Right cardiac atrium (tissue), 5 donors: ENCODE measurements at places on chromosomes 16 and 17. TPM values are rescaled to one million over a fixed set of nuclear protein-coding genes. Genes with fewer than 3 reads are reported as not detected.
A peak's percentile ranks its signal among the peaks of the same experiment; 100 is the strongest.

DNA sequence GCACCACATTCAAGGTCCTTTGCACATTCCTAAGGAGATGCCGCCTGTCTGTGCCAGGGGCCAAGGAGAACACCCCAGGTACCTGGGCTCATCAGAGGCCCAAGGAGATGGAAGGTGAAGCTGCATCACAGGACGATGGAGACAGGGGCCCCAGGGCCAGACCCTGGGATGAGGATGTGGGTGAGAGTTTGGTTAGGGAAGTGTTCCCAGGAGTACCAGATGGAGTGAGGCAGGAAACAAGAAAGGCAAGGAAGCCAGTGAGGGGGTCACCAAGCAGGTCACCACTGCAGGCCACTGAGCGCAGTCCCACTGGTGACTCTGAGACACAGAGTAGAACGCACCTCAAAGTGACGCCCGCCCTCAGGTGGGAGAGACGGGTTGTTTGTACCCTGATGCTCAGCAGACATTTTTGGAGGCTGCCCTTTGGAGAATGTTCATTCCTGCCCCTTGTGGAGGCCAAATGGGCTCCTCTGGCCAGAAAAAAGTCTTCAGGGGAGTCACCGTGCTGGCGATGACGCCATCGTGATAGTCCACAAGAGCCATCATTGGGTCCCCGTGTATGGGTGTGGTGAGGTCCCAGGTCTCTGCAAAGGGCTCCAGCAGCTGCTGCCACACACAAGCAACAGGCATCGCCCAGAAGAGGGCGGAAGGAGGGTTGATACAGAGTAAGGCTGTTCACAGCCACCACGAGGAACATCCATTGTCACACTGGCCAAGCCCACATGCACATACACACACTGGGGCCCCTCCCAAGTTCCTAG is 57.5 kb downstream of the BEAN1 start:
- DNase-seq = no peak

GRCh38 chr17:79897243-79898063 is 58.2 kb upstream of the CBX4 start:
- no peak for DNase-seq

The CLEC3A gene
- total RNA-seq = not detected

DNA sequence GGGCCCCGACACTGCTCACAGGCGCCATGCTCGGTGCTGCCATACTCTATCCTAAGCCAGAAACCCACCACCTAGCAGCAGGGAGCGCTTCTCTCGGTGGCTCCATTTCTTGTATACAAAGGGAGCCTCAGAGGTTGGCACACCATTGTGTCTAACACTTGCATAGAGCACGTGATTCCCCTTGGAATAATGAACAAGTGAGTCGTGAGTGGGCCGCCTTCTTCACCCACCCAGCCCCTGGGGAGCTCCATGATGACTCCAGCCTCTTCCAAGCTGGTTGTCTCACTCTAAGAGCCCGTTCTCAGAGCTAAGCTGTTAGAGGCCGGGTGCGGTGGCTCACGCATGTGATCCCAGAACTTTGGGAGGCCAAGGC is 82.3 kb upstream of the ZNF469 start:
- no peak for DNase-seq

The TSPOAP1 gene
- total RNA-seq = 17.2 TPM

GRCh38 chr16:14436401-14436955 is 193.6 kb downstream of the PARN start:
- no peak for DNase-seq

DNA sequence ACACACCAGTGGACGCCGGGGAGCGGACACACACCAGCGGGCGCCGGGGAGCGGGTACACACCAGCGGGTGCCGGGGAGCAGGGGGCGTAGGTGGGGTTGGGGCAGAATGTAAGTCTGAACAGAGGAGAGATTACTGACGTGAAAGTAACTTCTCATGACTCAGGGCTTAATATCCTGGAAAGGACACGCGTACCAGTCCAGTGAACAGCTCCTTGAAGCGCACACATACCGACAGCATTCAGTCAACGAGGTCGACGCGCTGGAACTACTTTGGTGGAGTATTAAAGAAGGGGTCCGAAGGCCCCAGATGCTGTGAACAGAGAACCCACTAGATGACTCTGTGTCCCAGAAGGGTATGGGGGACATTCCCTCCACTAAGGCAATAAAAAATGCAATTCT is 129.6 kb downstream of the ENGASE start:
- DNase-seq = no peak

- DNase-seq = no peak
These were observed 315.4 kb downstream of the MAP2K6 start for GRCh38 chr17:69729944-69730343.

GRCh38 chr16:74477226-74477625 is 55.9 kb upstream of the CLEC18B start:
- no peak for DNase-seq

GRCh38 chr16:180101-180675 is at the start of gene HBQ1:
Gene HBQ1 (plus strand): TSS chr16:180459. CDS start chr16:180487, 28 bp downstream.
- peak; percentile 65 for DNase-seq

The STAT5A gene
- total RNA-seq = 23.3 TPM

- DNase-seq = no peak
These were observed 292.0 kb downstream of the SEC14L1 start for GRCh38 chr17:77432742-77433141.

DNA sequence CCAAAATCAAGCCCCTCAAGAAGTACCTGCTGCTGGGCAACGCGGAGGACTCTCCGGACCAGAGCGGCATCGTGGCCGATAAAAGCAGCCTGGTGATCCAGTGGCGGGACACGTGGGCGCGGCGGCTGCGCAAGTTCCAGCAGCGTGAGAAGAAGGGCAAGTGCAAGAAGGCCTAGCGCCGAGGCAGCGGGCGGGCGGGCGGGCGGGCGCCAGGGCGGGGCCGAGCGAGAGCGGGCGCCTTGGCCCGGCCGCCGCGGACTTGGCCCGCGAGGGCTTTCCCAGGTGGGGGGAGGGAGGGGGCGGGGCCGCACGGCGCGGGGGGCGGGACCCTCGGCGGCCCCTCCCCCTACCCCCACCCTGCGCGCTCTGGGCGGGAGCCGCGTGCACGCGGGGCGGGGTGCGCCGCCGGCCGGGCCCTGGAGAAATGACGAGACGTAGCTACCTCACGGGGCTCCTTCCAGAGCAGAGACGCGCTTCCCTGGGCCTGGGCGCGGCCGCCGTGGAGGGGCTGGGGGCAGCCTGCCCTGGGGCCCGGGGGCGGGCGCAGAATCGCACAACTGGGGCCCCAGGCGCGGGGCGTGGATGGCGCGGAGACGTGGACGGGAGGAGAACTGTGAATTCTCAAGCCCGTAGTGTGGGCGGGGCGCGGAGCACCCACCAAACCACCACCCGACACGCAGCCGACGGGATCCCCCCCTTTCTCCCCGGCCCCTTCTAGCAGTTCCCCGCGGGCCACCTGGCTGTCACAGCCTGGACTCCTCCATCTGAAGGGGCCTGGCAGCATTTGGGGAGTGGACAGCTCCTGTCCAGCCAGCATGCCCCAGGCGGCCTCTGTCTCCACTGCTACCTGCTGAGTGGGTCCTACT is 218.7 kb downstream of the NTN1 start:
- peak; percentile 92 for DNase-seq

- DNase-seq = no peak
These were observed 16.6 kb downstream of the NSRP1 start for GRCh38 chr17:30133197-30133596.

- DNase-seq = no peak
These were observed 17.1 kb downstream of the PSKH1 start for GRCh38 chr16:67910158-67910557.

The TGFB1I1 gene
- total RNA-seq = 87.6 TPM

DNA sequence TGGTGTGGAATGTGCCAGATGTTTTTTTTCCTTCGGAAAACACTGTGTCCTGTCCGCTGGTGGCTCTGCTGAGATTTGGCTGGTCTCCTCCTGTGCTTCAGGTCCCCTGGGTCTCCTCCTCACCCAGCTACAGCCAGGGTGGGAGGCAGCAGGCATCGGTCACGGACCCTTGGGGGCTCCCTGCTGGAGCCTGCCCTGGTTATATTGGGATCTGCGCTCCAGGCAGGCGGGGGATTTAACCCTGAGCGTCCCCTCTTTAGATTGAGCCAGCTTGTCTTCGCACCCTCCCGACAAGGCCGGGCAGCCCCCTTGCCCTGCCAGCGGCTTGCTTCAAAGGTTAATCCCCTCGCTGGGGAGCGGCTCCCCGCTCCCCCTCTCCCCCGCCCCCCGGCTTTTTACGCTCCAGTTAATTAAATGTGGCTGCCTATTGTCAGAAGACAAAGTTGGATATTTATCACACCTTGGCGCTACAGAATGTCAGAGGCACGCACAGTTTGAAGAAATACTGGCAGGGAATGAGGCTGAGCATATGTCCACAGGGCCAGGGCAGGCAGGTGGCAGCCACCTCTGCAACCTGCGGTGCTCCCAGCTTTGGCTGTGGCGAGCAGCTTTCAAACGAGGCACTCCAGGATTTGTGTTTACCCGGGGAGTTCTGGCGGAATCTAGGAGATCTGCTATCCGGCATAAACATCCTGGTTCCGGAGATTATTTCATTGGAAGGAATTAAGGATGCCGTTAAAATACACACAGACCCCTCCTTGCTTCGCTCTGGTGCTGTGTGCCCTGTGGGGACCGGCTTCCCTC is 38.2 kb upstream of the GSE1 start:
- DNase-seq = no peak

- peak; percentile 58 for DNase-seq
These were observed 32.8 kb downstream of the FBXO31 start for GRCh38 chr16:87350681-87351319.

DNA sequence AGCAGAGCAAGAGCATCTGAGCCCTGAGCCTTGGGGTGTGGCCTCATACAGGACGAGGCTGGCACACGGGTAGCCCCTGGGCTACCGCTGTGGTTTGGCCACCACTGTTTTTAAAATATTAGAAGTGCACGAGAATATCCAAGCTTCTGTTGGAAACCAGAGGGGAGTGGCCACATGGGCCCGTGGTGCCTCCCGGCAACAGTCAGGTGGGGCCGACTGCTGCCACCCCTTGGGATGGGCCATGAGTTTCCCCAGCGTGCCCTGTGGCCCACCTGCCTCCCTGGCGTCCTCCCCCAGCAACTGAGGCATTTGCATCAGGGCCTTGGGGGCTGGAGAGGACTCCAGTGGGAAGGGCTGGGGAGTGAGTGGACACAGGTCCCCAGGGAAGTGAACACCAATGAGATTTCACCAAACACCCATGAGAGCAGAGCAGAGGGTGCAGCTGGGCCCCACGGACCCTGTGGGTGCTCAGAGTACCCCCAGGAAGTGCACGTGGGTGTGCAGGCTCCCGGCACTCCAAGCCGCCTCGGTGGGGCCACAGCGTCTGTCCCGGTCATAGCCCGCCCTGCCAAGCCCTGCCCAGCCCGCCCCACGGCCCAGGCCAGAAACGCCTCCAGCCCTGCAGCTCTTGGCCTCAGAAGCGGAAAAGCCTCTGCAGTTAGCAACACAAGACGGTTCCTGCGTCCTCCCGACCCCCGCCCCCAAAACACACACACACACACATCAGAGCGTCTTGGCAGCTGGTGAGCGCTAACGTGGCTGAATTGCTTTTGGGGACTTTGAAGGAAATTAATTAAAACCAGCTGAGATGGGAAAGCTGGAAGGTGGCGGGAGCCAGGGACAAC is 22.7 kb downstream of the ZNF469 start:
- DNase-seq = peak; percentile 83

DNA sequence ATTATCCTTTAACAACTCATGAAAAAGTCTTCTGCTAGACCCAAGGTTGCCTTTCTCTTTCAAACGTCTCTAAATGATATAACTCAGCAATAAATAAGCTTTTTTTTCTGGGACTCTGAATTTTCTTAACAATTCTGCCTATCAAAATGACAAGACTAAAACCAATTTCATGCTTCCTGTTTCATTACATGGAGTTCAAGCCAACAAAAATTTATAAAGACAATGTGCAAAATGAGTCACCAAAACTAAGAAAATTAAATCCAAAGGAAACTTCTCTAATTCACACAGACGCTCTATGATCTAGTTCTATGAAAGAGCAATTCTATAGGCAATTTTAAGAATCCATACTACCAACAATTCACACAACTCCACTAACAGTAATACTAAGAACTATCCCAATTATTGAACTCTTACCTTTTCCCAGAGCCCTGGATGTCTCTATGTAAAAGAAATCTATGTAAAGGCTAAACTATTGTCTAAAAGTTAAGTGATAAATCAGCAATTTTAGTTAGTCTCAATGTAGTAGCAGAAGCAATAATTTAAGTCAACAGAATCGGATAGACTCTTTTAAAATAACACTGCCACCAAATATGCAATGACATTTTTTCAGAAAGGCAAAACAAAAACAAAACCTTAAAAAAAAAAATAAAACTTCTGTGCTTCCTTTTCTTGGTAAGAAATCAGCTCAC is 44.2 kb downstream of the ZZEF1 start:
- DNase-seq = no peak

DNA sequence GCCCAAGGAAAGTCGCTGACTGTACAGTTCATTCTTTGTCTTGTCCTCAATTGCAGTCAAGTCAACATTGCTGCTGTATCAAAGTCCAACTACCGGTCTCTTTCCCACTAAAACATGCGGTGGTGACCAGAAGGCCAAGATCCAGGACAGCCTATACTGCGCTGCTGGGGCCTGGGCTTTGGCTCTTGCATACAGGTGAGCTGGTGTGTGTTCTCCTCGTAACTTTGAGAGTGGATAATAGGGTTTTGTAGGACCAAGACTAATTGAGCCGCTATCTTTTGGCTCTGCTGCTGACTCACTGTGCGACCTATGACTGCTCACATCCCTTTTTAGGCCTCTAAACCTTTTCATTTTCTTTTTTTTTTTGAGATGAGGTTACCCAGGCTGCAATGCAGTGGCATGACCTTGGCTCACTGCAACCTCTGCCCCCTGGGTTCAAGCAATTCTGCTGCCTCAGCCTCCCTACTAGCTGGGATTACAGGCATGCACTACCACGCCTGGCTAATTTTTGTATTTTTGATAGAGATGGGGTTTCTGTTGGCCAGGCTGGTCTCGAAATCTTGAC is 38.7 kb downstream of the PHKB start:
- DNase-seq = no peak
